Brain (organoid and tissue), 16 donors: ENCODE measurements at places on chromosomes 3 and 15.

DNA sequence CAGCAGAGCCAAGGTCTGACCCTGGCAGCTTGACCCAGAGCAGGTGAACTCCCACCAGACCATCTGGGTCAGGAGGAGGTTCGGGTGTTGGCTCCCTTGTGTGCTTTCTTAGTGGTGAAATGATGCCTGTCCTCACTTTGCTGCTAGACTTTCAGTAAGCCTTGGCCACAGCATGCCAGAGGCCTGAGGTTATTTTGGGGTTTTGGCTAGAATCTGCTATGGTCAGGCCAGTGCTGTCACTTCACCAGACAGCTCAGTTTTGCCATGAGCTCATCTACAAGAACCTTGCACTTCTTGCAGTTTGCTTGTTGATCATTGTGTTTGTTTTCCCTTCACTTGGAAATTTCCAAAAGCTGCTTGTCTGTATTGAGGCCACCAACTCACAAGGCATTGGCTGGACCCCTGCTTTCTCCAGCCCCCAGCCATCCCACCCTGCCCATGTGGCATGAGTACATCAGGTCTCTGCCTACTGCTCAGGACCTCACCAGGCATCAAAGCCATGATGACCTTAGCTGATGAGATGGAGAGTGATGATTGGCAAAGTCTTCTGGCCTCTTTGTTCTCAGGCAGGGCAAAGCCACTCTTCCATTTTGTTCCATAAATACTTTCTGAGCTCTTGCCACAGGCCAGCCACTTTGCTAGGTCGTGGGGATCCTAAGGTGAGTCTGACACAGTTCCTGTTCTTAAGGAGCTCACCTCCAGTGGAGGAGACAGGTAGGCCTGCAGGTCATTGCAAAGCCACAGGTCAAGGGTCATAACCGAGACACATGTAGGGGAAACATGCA, 122.6 kb downstream of the ARNT2 start:
- DNase-seq = no peak

DNA sequence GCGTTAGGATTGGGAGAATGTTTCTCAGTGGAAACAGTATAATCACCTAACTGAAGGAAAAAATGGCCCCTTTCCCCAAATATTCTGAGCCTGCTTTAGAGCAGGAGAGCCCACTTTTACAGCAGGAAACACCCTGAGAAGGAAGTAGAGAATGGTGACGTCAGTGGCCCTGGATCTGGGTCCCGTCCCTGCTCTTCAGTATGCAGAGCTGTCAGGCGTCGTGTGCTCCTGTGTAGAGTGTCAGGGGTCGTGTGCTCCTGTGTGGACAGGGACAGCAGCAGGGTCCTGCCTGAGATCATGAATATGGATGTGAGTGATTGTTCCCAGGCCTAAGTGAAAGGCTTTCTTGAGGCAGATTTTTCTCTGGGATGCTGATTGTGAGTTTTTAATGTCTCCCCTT, 45.2 kb downstream of the CGNL1 start:
- no peak for DNase-seq

DNA sequence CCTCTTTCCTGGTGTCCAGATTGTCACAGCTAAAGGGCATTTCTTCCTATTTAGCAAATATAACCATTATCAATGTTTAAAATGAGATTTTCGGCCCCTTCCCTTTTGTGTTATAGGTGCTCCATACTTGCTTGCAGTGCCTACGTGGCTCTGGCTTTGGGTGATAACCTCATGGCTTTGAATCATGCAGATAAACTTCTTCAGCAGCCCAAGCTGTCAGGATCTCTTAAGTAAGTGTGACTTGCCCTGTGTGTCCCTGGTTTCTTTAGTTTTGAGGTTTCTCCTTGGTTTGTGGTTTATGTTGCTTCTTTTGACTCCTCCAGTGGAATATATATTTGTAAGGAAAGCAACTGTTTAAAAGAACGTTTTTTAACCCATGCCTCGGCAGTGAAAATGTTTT, 58.5 kb upstream of the TRIM71 start:
- DNase-seq = no peak

DNA sequence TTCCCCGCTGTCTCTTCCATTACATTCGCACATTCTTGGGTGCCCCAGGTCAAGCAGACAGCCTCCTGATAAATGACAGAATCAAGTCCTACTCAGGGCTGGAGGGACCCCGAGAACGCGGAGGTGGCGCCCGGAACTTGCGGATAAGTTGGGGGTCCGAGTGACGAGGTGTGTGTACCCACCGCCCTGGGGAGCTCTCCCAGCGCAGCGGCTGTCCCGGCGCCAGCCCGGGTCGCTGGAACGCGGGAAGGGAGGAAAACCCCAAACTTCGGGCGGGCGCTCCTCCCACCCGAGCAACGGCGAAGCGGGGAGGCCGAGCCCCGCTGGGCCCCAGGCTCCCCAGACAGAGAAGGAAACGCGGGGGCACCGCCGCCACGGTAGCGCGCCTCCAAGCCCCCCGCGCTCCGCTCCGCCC, 550 bp downstream of the CLN6 start:
- DNase-seq = no peak

- DNase-seq = peak; percentile 35
Observed at GRCh38 chr15:94582368-94582767, 351.0 kb downstream of the MCTP2 start.

DNA sequence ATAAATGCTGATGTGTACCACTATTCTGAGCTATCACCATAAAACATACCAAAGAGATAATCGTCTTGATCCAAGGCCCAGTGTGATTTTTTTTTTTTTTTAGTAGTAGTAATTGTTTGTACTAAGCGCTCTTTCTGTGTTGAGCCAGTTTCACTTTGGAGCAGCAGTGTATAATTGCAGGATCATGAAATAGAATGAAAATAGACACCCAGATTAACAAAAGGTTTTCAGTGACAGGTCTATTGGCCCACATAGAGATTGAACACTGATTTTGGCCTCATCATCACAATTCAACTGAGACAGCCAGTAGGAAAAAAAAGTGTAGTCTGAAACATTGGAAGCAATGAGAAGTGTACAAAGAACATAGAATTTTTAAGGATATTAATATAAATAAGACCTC, 749.8 kb downstream of the NAALADL2 start:
- DNase-seq = no peak

- DNase-seq = no peak
Observed at GRCh38 chr3:170732660-170733245, 137.2 kb downstream of the RPL22L1 start.

DNA sequence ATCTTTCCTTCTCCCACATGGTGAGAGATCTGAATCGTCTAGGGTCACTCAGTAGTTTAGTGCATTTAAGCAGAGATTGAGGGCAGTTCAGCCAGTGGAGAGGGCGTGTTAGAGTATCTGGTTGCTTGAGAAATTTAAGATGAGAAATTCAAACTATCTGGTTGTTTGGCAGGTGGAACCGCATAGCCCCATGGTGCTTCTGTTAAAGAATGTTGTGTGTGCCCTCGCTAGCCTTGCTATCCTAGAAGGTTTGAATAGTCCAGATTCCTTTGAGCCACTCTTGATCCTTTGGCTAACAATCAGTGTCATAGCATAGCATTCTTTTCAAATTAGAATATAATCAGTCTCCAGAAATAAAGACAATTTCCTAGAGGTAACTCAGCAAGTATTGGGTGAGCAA, 32.1 kb downstream of the ABHD17C start:
- DNase-seq = no peak

- DNase-seq = no peak
Observed at GRCh38 chr3:9649791-9650521, 651 bp downstream of the MTMR14 start.

GRCh38 chr3:177110386-177110785, 86.9 kb downstream of the TBL1XR1 start:
- DNase-seq = no peak

DNA sequence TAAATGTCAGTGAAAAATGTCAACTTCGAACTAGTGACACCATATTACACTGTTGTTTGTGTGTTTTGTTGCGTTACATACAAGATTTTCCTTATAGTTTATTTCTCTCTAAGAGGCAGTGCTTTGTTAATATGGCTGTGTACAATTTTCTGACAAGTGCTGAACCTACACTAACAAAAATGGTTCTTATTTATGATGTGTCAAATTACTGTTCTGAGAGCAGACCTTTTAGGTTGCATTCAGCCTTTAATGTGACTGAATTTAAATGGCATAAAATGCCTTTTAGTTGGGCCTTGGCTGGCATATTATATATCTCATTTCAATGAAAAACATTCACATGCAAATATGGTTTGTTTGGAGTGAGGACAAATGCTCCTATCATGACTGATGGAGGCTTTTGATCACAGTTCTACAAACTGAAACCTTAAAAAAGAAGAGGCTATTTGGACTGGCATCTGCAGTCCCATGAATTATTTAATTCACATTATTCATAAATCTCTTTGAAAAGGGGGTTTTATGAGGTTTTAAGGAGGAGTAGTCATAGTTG, 750.6 kb downstream of the CADM2 start:
- peak; percentile 88 for DNase-seq

DNA sequence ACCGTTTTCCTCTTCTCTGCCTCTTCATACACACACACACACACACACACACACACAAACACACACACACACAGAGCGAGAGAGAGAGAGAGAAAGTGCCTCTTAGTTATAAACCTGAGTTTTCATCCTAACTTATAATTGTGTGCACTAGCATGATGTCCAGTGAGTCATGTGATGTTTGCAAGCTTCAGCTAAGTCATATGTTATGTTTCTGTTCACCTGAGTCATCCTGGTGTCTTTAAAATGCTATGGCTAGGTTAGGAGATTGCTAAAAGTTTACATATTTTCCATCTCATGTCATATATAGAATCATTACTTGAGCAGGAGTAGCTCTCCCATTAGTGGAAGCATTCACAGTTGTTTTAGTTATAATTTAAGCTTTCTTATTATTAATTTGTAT, 155.8 kb downstream of the EPHA6 start:
- no peak for DNase-seq

DNA sequence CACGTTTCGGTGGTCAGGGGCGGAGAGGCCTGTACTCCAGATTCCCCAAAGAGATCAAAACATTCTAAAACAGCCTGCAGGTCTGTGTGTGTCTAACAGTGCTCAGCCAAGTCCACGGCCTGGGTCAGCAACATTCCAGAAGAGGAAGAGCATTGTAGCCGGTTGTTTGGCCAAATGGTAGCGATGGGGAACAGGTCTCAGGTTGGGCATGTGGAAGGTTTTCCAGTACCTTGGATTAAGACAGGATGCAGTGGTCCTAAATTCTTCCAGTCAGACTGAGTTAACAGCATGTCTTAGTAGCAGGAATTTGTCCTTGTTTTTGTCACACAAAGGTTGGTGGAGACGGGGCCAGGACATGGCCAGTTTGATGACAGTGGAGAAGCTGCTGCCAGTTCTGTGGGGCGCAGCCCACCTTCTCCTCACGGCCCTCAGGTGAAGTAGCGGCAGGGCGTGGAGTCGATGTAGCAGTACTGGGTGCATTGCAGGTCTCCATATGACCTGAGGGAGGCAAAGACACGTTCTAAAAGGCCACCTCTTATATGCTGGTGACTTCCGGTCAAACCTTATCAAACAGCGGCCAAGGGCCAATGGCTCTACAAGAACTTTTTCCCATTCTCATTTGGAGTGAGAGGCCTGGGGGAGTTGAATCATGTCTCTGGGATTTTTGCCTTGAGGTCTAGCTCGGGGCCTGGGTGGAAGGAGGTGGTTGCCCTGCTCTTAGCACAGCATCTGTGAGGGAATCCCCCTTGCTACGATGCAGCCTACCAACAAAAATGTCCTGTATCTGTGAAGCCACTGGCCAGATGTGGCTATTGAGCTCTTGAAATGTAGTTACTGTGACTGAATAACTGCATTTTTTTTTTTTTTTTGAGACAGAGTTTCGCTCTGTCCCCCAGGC, 24.1 kb downstream of the EAF1 start:
- no peak for DNase-seq

DNA sequence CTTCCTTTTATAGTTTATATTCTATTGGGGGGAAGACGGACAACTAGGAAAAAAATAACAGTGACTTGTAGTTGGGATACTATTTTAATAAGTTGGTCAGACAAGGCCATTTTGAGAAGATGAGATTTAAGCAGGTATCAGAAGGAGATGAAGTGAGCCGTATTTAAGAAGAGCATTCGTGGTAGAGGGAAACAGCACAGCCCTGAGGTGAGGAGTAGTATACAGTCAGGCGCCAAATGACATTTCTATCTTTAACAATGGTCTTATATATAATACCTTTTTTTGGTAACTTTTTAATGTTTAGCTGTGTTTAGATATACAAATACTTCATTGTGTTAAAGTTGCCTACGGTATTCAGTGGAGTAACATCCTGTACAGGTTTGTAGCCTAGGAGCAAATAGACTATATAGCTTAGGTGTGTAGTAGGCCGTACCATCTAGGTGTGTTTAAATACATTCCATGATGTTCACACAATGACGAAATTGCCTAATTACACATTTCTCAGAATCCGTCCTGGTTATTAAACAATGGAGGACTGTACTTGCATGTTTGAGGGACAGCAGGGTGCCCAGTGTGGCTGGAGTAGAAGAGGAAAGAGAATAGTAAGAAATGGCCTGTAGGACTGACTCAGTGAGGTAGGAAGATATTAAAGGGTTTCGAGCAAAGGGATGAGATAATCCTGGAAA, 1.6 kb downstream of the NKTR start:
- no peak for DNase-seq

- DNase-seq = no peak
Observed at GRCh38 chr3:72043204-72044133, 258.5 kb upstream of the PROK2 start.

- DNase-seq = no peak
Observed at GRCh38 chr3:177245250-177245649, 48.0 kb upstream of the TBL1XR1 start.

DNA sequence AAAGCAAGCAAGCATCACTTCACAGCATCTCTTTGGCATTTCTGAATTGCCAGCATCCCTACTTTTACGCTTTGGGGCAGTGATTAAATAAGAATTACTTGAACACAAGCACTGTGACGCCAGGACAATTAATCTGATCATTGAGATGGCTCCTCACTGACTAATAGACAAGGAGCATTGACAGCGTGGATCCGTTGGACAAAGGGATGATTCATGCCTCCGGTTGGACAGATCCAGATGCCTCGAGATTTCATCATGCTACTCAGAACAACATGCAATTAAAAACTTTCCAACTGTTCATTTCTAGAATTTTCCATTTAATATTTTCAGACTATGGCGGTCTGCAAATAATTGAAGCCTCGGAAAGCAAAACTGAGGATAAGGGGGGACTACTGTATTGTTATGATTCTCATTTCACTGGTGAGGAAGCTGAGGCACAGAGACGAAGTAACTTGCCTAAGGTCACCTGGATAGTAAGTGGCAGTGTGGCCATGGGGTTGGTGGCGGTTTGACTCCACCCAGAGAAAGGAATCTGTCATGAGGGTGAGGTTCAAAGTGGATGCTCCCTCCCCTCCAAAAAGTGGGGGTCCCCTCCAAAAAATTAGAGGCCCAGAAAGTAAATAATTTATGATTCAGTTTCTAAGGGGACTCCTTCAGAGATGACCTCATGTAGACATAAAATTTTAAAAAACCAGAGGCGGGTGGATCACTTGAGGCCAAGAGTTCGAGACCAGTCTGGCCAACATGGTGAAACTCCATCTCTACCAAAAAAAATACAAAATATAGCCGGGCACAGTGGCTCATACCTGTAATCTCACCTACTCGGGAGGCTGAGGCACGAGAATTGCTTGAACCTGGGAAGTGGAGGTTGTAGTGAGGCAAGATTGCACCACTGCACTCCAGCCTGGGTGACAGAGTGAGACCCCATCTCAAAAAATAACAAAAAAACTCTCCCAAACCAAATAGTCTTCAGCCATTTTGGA, 12.3 kb upstream of the PGPEP1L start:
- no peak for DNase-seq

- DNase-seq = peak; percentile 55
Observed at GRCh38 chr3:154758109-154758868, 321.8 kb upstream of the MME start.
